IMR-90 (cell line): ENCODE measurements at places on chromosomes 2 and 18. TPM values are rescaled to one million over a fixed set of nuclear protein-coding genes. Genes with fewer than 3 reads are reported as not detected.

DNA sequence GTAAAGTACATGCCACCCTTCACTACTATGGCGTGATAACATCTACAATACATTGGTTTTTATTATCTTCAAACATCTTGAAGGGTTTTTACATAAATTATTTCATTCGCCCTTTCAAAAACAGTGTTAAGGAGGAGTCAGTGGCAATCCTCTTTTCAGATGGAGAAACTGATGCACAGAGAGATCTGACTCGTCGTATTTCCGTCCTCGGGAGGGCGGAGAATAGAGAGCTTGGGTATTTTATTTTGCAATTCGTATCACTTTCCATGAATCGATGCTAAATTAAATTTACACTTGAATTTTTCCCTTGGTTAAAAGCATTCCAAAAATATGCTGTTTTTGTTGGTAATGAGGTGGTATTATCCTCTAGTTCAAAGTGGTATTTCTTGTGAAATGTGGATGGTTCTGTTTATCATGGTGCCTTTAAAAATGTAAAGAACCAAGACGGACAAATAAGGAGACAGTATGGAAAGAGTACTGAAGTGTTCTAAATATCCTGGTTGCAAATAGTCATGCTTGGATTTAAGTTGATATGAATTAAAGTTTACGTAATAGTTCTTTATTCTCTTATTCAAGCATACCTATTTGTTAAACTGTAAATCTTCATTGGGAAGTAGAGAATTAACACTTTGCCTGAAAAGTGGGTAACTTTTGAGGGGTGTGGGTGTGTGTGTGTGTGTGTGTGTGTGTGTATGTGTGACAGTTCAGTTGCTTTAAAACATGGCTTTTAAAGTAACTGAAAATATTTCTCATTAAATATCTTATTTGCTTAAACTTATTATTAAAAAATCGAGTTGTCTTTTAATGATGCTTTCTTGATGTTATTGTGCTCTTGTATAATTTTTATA is 5.6 kb downstream of the PHLPP1 start:
- H3K4me3 ChIP-seq = no peak overlapping the region
- no peak for DNase-seq
- no peak overlapping the region for H3K27ac ChIP-seq
- no peaks in the 10 kb centered on the region for H3K27me3 ChIP-seq

DNA sequence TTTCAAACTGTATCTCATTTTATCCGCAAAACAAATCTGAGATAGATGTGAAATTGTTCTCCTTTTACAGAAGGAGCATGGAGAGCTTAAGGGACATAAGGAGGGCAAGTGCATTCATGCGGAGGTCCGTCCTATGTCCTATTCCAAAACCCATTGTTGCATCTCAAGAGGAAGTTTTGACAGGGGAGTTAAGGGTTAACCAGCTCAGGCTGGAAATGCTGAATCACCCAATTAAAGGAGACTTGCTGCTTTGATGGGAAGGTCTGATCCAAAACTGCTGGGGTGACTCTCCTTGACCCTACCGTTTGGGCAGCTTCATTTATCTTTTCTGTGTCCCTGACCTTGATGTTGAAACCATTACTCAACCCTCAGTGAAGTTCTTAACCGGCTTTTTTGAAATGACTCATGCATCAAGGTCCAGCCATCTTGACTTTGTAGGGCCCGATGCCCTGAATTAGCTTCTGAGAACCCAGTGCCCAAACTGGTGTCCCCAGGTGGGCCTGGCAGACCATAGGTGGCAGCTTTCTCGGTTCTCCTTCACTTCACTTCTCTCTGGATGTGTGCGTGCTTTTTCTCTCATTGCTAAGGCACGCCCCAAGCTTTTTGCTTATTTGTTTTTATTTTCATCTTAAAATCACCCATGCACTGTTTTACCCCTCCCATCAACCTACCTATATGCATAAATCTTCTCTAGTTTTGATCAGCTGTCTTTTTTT is 15.9 kb upstream of the TXNDC2 start:
- no peaks in the 10 kb centered on the region for H3K27me3 ChIP-seq
- no peak overlapping the region for H3K4me3 ChIP-seq
- peak overlapping the region; percentile 69; the same call in 1 of the 2 replicates for H3K27ac ChIP-seq
- H3K4me1 ChIP-seq = peaks cover 15% of the 10 kb centered on the region

SNED1 gene
- total RNA-seq = 1.1 and 1.4 TPM in 2 replicates

DNA sequence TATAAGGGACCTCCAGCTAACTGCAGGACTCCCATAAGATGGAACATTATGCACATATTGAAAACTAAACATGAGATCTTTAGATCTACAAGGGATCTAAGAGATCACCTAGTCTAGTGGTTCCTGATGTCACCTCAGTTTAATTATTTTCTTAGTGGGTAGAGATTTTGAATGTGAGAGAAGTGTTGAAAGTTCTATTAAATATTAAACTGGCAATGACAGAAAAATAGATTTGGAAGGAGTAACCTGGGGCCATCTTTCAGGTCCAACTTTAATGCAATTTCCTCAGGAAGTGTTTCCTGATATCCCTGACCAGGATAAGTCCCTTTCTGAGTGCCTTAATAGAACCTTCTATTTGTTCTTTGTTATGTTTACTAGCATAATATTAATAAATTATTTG is 29.1 kb upstream of the CPS1 start:
- no peaks in the 10 kb centered on the region for H3K4me1 ChIP-seq
- H3K4me3 ChIP-seq = no peak overlapping the region
- H3K27me3 ChIP-seq = no peaks in the 10 kb centered on the region
- no peak for DNase-seq
- no peak overlapping the region for H3K27ac ChIP-seq

- no peaks in the 10 kb centered on the region for H3K27me3 ChIP-seq
- H3K27ac ChIP-seq = peak overlapping the region; percentile 78
- peak overlapping the region; percentile 54 for H3K4me3 ChIP-seq
- no peak for DNase-seq
- H3K36me3 ChIP-seq = no peaks in the 10 kb centered on the region
- no peaks in the 10 kb centered on the region; the same call in 1 of the 2 replicates for H3K4me1 ChIP-seq
Observed at GRCh38 chr2:62506421-62506750, 391 bp upstream of the TMEM17 start.

FBXO15 gene
- total RNA-seq = 0.90 and 1.1 TPM in 2 replicates

GRCh38 chr2:715854-716560 is 38.8 kb upstream of the TMEM18 start:
- no peaks in the 10 kb centered on the region for H3K27me3 ChIP-seq
- no peaks in the 10 kb centered on the region for H3K36me3 ChIP-seq
- peak; percentile 27 for DNase-seq
- no peak overlapping the region for H3K27ac ChIP-seq
- H3K4me1 ChIP-seq = no peaks in the 10 kb centered on the region
- no peak overlapping the region for H3K4me3 ChIP-seq

- H3K36me3 ChIP-seq = no peaks in the 10 kb centered on the region
- DNase-seq = peak; percentile 48
- no peaks in the 10 kb centered on the region for H3K27me3 ChIP-seq
- no peak overlapping the region for H3K4me3 ChIP-seq
- peaks cover 3% of the 10 kb centered on the region for H3K4me1 ChIP-seq
Observed at GRCh38 chr2:166090346-166090745, 37.5 kb downstream of the SCN1A start.

GRP gene
- not detected in 2 replicates for total RNA-seq

DNA sequence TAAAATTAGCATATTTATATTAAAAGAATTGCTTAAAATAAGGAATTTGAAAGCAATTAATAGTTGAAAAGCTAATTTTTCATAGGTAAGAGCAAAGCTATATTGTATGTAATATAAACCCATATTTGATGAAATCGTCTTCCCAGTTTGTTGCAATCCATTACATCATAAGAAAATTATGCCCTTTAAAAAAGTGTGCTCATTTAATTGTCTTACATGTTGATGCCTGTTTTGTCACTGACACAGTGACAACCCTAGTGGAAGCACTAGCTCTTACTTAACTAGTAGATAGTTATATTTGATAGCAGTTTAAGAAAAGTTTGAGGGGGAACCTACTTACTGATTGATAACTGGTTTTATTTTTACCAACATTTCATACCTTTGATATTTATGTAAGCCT is 30.0 kb upstream of the IL18RAP start:
- H3K27ac ChIP-seq = no peak overlapping the region
- H3K36me3 ChIP-seq = no peaks in the 10 kb centered on the region
- H3K4me1 ChIP-seq = no peaks in the 10 kb centered on the region
- no peak overlapping the region for H3K4me3 ChIP-seq
- no peak for DNase-seq

- H3K27me3 ChIP-seq = no peaks in the 10 kb centered on the region
- no peaks in the 10 kb centered on the region for H3K4me1 ChIP-seq
- no peak overlapping the region for H3K4me3 ChIP-seq
Observed at GRCh38 chr2:139142252-139142880, 362.2 kb upstream of the NXPH2 start.

DNA sequence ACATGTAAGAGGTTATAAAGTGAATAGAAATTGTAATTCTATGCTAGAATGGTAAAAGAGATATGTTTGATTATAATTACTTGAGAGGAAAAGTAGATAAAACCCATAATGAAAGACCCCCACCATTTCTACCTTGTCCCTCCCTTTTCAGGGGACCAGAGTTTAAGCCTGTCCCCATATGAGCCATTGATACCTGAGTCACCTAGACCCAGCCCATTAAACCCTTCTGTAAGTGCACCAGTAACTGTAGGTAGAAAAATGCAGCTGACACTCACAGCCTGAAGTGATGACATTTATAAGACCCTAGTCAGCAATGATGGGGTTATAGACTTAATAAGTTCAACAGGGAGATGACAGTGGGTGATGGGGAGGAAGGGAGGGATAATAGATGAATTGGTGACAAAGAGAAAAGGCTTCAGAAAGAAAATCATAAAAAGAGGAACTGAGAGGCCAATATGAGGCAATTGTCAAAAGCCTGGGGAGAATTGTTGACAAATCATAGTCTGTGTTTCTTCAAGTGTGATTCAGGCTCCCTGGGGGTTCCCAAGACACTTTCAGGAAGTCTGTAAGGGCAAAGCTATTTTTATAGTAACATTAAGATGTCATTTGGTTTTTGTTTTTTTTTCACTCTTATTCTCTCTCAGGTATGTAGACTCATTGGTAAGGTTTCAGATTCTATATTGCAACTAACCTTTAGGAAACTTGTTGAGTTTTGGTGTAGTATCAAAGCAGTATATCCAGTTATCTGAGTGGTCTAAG is 544.2 kb downstream of the SATB2 start:
- H3K36me3 ChIP-seq = no peaks in the 10 kb centered on the region
- H3K4me1 ChIP-seq = no peaks in the 10 kb centered on the region
- no peak overlapping the region for H3K4me3 ChIP-seq
- no peak for DNase-seq
- H3K27ac ChIP-seq = no peak overlapping the region
- H3K27me3 ChIP-seq = no peaks in the 10 kb centered on the region

DNA sequence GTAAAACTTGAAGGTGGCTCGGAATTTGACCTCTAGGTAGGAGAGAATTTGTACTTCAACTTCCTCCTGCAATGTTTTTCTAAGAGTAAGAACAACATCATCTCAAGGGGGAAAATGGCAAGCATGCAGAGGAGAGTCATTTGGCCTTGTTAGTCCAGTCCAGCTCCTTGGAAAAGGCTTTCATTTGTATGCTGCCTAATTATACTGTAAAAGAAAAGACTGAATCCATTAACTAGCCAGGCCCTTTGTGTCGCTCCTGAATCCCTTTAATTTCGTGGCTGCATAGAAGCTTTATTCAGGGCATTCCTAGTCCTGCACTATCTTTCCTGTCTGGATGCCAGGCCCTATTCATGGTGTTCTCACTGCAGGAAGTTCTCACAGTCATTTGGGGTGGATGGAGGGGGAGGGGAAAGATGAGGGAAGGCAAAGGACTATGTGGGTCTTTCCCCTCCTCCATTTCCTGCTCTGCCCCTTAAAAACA is 36.0 kb downstream of the PHLPP1 start:
- DNase-seq = peak; percentile 25
- H3K4me3 ChIP-seq = no peak overlapping the region
- peaks cover 7% of the 10 kb centered on the region for H3K4me1 ChIP-seq
- H3K36me3 ChIP-seq = no peaks in the 10 kb centered on the region
- no peaks in the 10 kb centered on the region for H3K27me3 ChIP-seq

CDCA7 gene
- 11.4 and 12.0 TPM in 2 replicates for total RNA-seq

- no peak overlapping the region for H3K27ac ChIP-seq
- H3K36me3 ChIP-seq = no peaks in the 10 kb centered on the region
- no peak for DNase-seq
- H3K4me3 ChIP-seq = no peak overlapping the region
Observed at GRCh38 chr2:142892715-142893114, 15.3 kb downstream of the KYNU start.

- DNase-seq = peak; percentile 56
- no peaks in the 10 kb centered on the region for H3K36me3 ChIP-seq
- 0 out of 2 replicates have a peak, but pooled peaks cover 2% of the 10 kb centered on the region for H3K4me1 ChIP-seq
- H3K27me3 ChIP-seq = peaks cover 13% of the 10 kb centered on the region
Observed at GRCh38 chr2:68435615-68436014, 31.5 kb downstream of the FBXO48 start.

DNA sequence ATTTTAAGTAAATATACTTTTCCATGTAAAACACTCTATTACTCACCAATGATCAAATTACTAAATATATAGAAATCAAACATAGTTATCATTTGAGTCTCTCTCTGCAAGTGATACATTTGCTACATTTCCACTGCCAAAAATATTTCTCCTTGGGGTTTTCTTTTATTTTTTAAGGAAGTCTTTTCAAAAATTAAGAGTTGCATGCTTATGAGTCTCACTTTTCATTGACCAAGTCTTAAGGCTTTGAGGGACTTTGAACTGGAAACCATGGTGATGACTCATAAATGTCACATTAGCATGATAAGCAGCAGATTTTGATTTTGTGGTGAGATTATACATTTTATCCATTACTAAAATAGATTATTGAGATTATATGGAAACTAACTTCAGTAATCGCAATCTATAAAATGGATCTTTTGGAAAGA is 152.9 kb downstream of the FAM124B start:
- no peaks in the 10 kb centered on the region for H3K4me1 ChIP-seq
- peak; percentile 20 for DNase-seq
- H3K27me3 ChIP-seq = peaks cover 6% of the 10 kb centered on the region; the same call in 1 of the 2 replicates
- H3K36me3 ChIP-seq = no peaks in the 10 kb centered on the region
- no peak overlapping the region for H3K4me3 ChIP-seq

HOXD12 gene
- not detected in 2 replicates for total RNA-seq

CCL20 gene
- total RNA-seq = not detected in 2 replicates
